Immature natural killer cell (primary cell): ENCODE measurements at places on chromosomes 5 and 9. TPM values are rescaled to one million over a fixed set of nuclear protein-coding genes. Genes with fewer than 3 reads are reported as not detected.

- no peak for DNase-seq
These were observed 171.8 kb upstream of the PITX1 start for GRCh38 chr5:135205632-135206349.

GRCh38 chr5:1376981-1377380, 32.1 kb upstream of the CLPTM1L start:
- no peak for DNase-seq

The PLPP7 gene
- polyA plus RNA-seq = 1.2 TPM

The CD74 gene
- polyA plus RNA-seq = 1,268 TPM
